Occipital lobe (tissue), 3 donors: ENCODE measurements at places on chromosomes 2 and 18.
A peak's percentile ranks its signal among the peaks of the same experiment; 100 is the strongest.

DNA sequence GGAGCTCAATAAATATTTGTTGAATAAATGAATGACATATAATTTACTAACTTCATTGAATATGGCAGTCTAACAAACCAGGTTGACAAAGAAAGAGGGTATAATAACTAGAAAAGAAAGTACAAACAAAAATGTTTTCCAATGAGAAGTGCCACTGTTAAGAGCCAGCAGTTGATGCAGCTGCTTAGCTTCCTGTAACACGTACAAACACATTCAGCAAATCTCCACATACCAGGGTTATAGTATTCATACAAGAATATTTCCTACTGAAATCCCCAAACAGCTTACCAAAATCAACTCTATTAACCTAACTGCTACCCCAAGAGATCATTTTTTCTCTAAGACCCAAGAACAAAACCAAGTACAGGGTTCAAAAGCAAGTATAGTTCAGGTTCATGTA, 77.7 kb downstream of the THADA start:
- no peak for DNase-seq

- DNase-seq = no peak
Measured at GRCh38 chr2:233428008-233428407, 73.7 kb downstream of the DGKD start.

- no peak for DNase-seq
Measured at GRCh38 chr2:160974803-160975202, 185.4 kb upstream of the TANK start.

DNA sequence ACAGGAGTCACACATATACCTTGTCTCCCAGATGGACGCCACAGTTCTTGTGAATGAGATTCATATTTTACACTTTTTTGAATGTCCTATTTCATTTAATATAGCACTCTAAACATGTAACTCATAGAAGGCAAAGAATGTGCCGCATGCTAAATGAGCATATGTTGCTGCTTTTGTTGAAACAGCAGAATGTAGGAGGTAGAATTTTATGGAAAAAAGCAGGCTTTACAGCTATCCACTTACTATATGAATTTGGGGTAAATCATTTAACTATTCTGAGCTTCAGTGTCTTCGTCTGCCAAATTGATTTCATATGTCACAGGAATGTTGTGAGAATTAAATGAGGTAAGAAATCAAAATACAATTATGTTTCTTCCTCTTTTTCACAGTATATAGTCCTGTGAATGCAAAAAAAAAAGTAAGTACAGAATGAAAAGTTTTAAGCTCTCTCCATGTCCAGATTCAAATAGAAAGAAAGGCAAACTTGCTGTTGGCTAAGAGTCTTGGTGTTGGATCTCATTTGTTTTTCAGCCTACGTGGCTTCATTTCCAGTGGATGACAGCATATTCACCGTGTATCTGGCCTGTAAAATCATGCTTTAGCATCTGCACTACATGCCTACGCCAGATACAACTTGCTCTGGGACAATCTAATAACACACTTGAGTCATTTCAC, 154.7 kb upstream of the CNTNAP5 start:
- DNase-seq = no peak

DNA sequence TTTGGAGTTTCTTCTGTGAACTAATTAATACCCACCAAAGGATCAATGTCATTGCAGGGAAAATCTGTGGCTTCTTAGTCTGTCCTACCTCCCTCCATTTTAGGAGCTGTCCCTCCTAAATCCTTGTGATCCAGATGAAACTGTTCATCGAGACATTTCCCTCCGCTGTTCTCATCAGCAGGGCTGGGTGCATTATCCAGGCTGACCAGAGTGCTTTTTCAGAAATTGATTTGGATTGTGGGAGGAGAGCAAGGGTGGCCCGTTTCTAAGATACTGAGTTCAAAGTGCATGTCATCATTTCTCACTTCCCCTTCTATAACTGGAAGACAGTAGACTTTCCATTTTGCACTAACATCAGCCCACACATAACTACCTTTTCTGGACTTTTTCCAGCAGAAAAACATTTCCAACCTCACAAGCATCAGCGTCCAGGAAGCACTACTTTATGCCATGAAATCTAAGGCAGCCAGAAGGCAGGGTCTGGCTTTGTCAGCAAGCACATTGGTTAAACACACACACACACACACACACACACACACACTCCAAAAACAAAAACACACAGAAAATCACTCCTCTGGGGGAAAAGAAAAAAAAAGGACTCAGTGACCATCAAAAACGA, 94.1 kb downstream of the ANKRD44 start:
- no peak for DNase-seq

DNA sequence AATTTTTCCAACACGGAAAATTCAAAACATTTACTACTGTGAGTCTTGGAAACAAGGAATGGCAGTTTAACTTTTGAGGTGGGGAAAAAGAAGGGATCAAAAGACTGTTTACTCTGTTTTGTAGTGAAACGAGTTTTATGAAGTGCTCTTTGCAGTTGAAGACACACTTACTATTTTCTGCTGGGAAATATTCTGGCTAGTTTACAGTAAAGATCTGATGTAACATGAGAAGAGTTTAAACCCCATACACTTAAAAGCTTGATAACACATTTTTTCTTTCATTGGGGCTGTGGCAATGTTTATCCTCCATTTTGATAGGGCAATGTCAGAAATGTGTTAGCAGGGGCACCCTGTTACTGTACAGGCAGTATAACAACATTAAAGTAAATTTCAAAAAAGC, 124.9 kb upstream of the SMAD7 start:
- DNase-seq = no peak

DNA sequence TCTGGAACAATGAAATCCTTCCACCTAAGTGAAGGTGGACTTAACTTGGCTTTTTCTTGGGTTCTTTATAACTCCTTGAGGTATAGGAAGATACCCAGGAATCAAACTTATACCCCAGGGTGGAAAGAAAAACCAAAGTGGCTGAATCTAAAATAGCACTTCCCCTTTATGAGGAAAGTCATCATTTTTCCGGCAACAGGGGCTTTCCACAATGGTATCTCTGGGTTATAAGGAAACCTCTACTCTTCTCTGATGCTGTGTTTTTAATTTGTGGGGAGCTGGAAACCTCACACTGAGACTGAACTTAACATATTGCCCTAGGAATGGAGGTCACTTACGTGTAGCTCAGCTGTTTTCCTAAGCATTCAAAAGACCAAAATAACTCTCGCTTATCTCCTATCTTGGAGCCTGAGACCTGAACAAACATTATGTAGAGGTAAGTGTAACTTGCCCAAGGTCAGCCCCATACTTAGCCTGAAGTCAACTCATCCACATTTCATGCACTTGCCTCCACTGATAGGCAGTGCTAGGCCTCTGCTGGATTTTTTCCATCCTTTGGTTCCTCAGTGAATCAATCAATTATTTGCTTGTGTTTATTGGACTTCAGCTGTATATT, 117.9 kb downstream of the SETBP1 start:
- DNase-seq = no peak

DNA sequence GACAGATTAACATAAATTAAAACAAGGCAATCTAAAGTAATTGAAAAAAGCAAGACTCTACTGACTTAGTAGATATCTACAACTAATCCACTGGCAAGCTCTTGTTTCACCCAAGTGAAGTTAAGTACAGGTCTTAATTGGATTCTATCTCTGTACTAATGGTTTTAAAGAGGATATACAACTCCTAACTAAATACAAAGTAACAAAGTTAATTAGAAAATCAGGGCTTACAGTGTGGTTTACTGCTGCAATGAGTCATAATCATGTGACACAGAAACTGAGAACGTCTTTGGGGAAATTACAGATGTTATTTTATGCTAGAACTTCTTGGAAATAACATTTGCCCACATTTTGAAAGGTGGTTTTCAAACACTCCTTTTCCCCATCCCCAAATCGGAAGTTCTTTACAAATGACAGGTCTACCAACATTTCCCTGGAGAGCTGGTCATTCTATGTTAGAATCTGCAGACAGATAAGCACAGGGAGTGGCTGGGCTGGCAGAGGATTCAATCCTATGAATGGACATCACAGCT, 245.3 kb downstream of the STK39 start:
- no peak for DNase-seq

DNA sequence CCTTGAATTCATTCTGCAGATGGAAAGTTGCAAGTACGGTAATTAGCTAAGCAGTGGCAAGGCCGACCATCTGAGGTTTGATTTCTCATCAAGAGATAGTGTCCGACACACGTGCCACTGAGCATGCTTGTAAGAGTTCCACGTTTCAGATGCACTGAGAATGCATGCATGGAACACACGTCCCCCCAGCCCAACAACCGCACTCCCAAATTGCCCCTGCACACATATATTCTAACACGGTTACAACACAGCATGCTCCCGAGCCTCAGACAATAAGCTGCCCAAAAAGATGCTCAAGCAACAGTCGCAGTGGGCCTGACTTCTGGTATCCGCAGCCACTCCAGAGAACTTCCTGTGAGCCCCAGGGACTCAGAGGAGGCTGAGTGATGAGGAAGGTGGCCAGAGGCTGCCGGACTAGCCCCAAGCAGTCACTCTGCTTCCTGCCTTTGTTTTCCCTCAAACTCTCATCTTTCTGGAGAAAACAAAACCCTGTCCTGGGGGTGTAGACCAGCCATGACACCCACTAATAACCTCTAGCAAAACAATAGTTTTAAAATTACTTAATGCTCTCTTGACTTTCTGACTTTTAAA, 204.0 kb downstream of the TGIF1 start:
- no peak for DNase-seq

- no peak for DNase-seq
Measured at GRCh38 chr2:234203135-234203984, 152.9 kb downstream of the SPP2 start.

- no peak for DNase-seq
Measured at GRCh38 chr18:68969027-68969426, 171.1 kb downstream of the CCDC102B start.

DNA sequence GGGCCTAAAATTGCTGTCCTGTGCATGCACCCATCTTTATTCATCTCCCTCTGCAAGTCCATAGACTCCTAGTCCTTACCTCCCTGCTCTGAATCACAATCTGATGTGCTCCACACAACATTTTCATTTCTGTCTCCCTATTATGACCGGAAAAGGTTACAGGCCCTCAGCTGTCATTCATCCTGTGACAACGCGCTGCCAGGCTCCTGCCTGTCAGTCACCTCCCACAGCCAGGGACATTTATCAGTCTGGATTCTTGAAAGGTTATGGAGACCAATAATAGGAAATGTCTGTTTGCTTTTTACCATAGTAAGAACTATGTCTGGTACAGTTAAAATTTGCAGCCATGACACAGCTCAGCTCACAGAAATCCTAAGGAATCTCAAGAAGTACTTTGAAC, 197.1 kb downstream of the RDH14 start:
- DNase-seq = no peak

GRCh38 chr2:99450199-99450598, 39.6 kb downstream of the REV1 start:
- no peak for DNase-seq

DNA sequence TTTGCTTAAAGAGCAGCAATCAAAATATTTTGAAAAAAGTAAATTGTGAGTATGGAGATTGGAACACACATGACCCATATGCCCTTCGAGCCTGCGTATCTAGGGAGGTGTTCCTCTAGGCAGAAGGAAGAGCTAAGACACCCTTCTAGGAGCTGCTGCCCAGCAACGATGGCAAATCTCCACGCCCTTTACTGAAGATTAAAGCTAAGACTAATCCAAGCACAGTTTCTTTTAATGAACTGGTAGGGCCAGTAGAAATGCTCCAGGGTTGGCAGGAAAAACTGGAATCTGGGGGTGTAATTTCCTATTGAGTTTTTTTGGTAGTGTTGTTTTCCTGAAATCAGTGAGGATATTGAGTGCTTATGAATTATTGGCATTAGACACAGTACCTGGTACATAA, 712 bp upstream of the SERPINB13 start:
- DNase-seq = no peak

GRCh38 chr2:204177977-204178522, 241.5 kb downstream of the ICOS start:
- no peak for DNase-seq

GRCh38 chr2:135773917-135774316, 32.3 kb downstream of the UBXN4 start:
- no peak for DNase-seq

DNA sequence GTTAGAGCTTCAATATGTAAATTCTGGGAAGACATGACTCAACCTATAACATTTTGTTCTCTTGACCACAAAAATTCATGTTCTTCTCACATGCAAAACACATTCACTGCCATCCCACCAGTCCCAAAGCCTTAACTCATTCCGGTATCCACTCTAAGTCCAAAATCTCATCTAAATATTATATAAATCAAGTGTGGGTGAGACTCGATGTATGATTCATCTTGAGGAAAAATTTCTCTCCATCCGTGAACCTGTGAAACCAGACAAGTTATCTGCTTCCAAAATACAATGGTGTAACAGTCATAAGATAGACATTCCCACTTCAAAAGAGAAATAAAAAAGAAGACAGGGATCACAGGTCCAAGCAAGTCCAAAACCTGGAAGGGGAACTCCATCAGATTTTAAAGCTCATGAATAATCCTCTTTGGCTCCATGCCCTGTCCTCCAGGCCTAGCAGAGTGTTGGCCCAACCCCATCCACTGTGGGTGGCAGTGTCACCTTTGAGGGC, 101.3 kb downstream of the RAD51AP2 start:
- peak; percentile 17 for DNase-seq

GRCh38 chr2:100782380-100782878, 37.5 kb upstream of the NPAS2 start:
- DNase-seq = no peak

DNA sequence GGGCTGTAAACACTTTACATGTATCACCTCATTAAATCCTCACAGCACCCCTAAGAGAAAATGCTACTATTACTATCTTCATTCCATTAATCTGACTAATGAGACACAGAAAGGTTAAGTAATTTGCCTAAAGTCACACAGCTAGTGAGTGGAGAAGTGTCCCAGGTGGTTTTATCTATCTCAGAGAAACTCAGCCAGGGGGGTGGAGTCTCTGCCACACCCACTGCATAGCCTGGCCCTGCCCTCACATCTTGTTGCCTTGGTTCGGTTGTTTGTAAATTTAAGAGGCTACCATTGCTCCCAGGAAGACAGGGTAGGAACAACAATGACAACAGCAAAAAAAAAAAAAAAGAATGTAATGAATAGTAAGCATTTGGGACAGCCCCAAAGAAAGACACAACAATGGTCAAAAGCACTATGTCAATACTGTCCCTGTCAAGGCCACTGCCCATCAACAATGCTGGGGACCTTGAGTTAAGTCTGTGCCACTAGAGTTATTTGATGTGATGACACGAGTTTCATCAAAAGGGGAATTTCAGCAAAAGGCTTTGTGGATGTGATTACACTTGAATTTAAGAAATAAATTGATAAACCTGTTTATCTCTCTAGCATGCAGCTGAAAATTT, 17.5 kb downstream of the CYRIA start:
- DNase-seq = no peak

DNA sequence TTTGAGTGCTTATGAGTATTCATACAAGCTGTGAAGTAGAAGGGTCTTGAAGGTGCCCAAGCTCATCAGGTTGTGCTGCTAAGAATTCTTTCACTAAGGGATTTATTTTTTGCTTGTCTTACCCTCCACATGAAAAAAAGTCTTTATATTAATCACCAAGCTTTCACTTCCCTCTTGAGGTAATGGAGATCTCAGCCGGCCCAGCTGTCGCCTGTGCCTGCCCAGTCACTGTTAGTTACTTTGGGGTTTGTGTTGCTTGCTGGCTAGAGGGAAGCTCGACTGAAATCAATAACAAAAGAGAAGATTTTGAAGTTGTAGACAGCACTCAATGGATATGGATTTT, 21.9 kb downstream of the MC2R start:
- DNase-seq = no peak

GRCh38 chr2:160194351-160194750, 5.7 kb downstream of the ITGB6 start:
- no peak for DNase-seq
